ENCODE measurements at places on chromosomes 6 and 20.

DNA sequence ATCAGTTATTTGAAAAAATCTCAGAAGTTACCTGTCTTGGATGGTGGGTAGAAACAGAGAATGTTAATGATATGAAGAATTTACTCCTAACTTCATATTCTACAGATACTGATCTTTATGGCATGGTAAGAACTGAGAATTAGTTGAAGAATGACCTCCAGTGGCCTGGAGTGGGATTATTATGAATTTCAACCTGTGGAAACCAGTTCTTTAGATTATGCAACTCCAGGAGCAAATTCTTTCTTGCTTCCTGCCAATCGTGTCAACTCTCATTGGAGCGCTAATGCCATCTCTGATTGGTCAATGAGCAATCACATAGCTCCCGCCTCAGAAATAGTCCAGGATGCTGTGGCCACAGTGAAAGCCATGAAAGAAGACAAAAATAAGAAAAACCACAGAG lies 40.6 kb downstream of the LYRM2 start:
- DNase-seq = no peak

- no peak for DNase-seq
These were observed 107.3 kb downstream of the OR2B2 start for GRCh38 chr6:27804851-27805250.

DNA sequence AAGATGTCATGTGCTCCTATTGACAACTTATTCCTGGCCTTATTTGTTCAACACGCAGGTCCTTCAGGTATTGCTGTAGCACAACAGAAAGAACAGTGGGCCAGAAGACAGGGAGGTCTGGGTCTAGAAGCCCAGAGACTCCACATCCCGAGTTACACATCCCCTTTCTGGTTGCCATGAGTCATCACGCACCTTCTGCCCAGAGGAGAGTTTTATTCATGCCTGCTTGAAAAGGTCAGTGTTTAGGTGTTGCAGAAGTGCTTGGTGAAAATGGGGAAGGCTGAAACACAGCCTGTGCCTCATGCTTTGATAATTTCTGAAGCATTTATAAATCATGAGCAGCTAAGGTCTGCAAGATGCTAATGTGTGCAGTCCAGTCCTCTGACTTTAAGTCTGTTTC lies 256.4 kb downstream of the GMPR start:
- DNase-seq = no peak

DNA sequence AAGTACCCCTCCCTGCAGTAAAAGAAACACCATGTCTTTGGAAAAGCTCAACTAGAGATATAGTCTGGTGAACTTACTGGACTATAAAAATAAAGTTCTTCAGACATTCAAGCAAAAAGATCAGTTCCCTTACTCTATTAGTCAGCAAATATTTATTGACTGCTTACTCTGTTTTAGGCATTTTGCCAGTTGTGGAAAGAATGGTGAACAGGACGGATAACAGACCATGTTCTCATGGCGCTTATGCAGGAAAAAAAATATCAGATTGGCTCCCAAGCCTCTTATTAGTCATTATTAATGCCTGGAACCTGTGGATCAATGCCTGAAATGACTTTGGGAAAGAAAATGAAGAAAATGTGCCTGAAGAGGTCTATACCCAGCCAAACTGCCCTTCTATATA lies 282.2 kb upstream of the EPHA7 start:
- DNase-seq = no peak
